ENCODE measurements at places on chromosomes 6 and 20.

DNA sequence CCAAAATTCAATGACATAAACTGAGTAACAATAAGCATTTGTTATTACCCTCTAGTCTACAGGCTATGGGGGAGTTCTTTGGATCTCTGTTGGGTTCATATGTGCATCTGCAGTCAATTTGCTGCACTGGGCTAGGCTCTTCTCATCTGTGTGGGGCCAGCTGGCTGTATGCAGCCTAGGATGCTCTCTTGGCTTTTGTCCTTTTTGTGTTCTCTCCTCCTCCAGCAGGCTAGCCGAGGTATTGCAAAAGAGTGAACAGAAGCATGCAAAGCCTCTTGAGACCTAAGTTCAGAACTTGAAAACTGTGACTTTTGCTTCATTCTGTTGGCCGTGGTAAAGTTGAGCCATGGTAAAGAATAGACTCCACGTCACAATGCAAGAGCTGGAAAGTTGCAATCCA lies 62.8 kb upstream of the FOXO3 start:
- DNase-seq, result peak; percentile 65

- no peak for DNase-seq
Measured at GRCh38 chr20:36493801-36494114, 47.6 kb upstream of the MYL9 start.

DNA sequence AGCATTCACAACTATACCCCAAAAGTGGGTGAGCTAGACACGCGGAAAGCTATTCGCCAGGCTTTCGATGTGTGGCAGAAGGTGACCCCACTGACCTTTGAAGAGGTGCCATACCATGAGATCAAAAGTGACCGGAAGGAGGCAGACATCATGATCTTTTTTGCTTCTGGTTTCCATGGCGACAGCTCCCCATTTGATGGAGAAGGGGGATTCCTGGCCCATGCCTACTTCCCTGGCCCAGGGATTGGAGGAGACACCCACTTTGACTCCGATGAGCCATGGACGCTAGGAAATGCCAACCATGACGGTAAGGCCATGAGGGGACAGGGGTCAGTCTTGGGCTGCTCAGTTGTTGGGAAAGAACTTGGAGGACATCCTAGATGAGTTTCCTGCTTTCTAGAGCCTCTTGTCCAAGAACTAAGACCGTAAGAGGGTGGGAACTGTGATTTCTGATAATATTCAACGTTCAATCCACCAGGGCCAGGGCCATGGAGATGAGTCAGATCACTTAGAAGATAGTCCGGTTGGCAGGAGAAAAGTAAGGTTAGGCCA lies 23.4 kb downstream of the MMP24OS start:
- no peak for DNase-seq

DNA sequence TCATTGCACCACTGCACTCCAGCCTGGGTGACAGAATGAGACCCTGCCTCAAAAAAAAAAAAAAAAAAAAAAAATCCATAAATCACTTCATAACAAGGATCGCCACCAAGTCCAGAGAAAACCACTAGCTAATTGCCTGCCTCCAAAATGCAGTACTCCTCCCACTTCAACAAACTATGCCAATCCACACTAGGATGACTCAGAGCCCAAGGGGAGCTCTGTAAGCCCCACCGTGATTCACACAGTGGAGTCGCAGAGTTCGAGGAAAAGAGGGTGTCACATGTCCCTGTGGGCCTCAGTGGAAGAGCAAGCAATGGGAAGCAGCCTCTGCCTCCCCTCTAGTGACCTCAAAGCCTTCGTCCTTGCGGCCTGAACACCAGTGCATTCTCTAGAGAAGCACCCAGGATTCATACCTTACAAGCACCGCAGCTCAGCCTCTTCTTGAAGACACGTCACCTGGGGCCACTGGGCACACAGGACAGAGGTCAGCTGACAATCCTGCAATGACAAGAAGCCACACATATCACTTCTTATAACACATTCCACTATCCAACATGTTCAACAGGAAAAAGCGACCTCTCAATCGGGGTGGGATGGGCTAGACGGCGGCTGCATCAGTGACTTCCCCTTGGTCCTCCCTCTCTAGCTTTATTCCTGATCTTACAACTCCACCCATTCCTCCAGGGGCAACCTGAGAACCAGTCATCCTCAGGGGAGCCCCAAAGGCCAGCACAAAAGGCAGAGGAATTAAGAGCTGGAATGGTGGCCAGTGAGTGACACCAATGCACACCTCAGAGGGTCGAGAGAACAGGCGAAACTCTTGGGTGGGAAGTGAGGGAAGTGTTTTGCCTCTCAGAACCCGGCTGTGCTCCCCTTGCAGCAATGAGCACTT lies 8.9 kb downstream of the SNHG17 start:
- peak; percentile 28 for DNase-seq

- DNase-seq, result no peak
Measured at GRCh38 chr20:33810259-33810658, 889 bp upstream of the CHMP4B start.

GRCh38 chr20:62010551-62011402 lies 54.9 kb downstream of the TAF4 start:
- DNase-seq, result peak; percentile 61

- DNase-seq, result peak; percentile 78
Measured at GRCh38 chr6:27129095-27129815, 118.2 kb upstream of the PRSS16 start.

DNA sequence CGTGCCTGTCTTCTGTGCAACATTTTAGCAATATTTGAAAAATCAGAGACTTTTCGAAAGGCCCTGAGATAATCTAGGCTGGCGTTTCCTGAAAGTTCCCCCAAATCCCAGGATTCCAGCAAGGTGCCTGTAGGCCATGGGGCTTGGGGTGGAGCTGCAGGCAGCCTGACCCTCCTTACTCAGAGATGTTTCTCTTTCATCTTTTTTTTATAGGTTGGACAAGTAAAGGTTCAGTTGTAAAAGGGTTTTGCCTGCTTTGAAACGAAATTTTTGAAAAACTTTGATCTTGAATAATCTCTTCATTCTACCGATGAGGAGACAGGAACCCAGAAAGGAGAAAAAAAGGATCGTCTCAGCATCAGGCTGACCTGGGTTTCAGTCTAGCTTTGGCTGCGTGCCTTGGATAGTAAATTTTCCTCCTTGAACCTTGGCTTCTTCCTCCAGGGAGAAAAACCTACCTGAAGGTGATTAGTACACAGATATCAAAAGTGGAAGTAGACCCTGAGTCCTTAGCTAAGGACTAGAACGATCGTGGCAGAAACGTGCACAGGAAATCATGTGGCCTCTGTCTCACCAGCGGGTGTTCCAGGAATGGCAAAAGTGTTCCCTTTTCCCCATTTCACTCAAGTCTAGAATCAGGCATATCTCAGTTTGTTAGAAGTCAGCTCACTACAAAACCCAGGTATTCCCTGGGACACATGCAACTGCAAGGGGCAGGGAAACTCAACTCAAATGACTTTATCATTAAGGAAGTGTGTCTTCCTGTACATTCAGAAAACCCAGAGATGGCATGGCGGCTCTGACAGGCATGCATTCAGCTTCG lies 128.2 kb upstream of the PTPN1 start:
- DNase-seq, result no peak

DNA sequence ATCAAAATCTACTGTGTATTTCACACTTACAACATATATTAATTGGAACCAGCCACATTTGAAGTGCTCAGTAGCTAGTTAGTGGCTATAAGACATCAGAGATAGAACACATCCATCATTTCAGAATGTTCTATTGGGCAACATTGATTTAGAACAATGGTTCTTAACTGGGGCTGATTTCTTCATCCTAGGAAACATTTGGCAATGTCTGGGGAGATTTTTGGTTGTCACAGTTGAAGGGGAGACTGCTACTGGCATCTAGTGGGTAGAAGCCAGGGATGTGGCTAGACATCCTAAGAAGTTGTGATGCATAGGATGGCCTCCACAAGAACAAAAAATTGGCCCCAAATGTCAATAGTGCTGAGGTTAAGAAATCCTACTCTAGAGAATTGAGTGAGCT lies 132.5 kb downstream of the OLIG3 start:
- no peak for DNase-seq

DNA sequence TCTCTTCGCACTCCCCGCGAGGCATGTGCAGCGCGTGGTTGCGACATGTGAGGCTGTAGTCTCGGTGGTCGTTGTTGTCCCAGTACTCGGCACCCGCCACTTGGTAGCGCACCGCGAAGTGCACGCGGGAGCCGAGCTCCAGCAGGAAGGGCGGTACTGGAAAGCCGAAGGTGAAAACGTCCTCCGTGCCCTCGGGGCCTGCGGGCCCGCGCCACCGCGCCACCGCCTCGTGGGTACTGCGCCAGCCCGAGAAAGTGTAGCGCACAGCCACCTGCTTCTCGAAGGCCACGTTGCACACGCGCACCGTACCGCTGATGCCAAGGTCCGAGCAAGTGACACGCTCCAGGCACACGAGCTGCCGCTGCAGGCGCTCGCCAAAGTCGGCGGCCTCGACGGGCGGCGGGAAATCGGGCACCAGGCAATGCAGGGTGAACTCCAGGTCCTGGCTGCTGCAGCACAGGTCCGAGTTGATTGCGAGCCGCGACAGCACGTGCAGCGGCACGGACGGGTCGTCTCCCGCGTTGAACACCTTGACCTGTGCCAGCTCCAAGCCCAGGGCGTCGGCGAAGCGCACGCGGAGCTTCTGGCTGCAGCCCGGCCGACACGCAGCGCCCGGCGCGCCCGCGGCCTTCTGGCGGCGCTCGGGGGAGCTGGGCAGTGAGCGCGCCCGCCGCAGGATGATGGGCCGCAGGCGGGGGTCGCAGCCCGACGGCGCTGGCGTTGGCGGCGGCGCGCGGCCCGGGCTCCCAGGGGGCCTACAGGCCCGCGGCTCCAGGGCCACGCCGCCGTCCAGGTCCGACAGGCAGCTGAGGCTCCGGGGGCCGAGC lies 840 bp downstream of the PPP1R3D start:
- peak; percentile 78 for DNase-seq

DNA sequence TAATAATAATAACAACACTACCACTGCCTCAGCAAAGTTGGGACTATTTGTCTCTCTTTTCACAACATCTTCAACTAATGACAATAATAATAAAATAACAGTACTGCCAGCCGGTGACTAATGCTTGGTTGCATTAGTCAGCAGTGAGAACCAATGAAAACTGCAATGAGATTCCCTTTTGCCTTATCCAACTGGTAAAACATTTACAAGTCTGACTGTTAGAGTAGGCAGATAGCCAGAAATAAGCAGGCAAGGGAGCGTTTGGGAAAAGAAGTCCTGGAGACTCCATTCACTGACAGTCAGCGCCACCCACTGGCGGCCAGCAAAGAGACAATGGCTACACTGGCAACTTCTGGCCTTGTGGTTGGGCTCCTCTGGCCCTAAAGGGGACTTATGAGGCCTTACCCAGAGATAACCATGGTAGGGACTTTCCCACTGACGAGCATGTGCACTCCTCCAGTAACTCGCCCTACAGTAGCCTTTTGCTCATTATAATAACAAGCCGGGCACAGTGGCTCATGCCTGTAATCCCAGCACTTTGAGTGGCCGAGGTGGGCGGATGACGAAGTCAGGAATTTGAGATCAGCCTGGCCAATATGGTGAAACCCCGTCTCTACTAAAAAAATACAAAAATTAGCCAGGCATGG lies 3.4 kb upstream of the NSFL1C start:
- DNase-seq, result peak; percentile 96

DNA sequence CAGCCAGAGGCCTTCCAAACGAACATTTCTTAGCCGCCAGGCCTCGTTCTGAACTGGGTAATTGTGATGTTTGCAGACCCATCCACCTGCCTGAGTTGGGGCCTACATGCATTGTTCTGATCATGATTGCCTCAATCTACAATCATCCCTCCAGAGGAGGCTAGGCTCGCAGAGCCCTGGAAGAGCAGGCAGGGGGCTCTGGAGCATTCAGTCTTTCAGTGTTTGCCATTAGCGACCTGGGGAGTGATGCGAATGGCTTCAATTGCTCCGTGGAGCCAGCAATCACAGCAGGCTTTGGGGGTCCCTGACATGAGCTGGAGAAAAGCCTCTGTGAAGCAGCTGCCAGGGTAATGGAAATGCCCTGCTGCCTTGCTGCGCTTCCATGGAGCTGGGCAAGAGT lies 22.0 kb downstream of the SNAP25 start:
- DNase-seq, result no peak

DNA sequence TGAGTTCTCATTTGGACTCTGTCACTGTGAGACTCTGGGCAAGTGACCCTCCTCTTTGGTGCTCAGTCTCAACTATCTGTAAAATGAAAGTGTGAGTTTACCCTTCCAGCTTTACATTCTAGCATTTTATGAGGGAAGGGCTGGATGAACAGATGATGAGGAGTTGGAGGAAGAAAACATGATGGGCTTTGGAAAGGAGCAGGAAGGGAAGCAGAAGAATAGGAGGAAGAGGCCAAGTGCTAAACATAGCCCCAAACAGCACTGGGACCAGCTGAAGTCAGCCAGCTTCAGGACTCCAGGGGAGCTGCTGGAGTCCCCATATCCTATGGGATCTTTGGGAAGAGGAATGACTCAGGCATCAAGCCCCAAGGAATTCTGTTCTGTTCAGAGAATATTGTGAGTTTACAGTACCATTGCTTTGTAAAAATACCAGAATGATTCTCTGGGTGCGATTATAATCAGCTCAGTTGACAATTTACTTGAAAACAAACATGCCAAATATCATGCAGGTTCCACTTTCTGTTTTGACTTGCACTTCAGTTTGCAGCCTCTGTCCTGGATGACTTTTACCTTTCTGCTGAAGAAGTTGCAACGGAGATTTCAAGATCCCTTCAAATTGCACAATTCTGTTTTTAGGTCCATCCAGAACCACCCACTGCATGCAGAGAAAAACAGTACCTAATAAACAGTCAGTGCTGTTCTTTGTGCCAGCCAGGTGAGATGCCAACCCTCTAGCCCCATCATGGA lies 3.2 kb downstream of the CD40 start:
- DNase-seq, result no peak

DNA sequence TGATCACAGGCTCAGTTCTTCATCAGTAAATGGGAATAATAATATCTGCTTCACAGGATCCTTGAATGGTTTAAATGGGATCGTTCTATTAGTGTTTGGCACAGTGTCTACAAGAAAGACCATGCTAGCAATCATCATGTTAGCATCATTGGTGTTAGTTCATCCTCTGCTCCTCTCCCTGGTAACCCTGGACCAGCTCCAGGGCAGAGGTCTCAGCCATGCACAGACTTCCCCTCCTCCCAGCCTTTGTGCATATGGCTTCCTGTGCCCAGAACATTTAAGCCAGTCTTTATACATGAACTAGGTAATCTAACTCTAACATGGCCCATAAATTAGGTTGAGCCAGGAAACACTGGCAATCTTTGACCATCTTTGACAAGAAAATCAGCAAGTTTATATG lies 180.2 kb downstream of the EPM2A start:
- no peak for DNase-seq

- peak; percentile 87 for DNase-seq
Measured at GRCh38 chr6:41027799-41028560, 11.0 kb downstream of the UNC5CL start.

GRCh38 chr20:9066191-9066590 lies 2.7 kb upstream of the PLCB4 start:
- DNase-seq, result no peak

DNA sequence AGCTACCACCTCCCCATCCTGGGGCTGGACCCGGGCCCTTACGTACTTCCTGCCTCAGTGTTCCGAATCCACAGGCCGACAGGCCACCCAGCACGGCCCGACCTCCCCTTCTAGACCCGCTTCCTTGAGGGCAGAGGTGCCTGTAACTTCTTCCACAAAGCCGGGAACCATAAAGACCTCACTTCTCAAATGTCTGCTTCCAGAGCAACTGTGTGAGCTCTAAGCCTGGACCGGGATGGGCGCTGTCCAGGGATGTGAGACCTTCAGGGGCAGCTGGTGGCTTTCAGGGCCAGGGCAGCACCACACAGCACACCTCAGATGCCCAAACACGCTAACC lies 9.3 kb downstream of the SLC2A4RG start:
- DNase-seq, result no peak

- DNase-seq, result no peak
Measured at GRCh38 chr6:106547601-106548453, 81.5 kb downstream of the RTN4IP1 start.
